HCT116 (cell line): ENCODE measurements at places on chromosomes 4 and X. TPM values are rescaled to one million over a fixed set of nuclear protein-coding genes. Genes with fewer than 3 reads are reported as not detected.

GRCh38 chr4:83658806-83659205 lies 122.9 kb downstream of the GPAT3 start:
- DNase-seq = no peak

The ZAR1 gene
- 0.47 TPM for total RNA-seq

GRCh38 chr4:60655356-60655755 lies 544.8 kb upstream of the ADGRL3 start:
- DNase-seq = no peak

- DNase-seq = no peak
Measured at GRCh38 chr4:145735347-145735675, 55.4 kb downstream of the C4orf51 start.

DNA sequence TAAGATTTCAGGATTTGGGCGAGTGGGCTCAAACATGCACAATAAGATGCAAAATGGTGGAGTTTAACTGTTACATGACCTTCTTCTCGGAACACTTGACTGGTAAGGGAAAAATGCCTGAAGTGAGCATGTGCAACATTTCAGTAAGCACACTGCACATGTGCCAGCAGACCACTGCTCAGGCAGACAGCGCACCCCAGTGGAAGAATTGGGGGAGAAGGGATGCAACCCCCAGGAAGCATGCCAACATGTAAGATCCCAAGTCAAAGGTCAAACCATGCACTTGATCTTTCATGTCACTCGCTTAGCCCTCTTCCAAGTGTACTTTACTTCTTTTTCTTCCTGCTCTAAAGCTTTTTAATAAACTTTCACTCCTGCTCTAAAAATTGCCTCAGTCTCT lies 256.3 kb downstream of the CENPC start:
- no peak for DNase-seq

- no peak for DNase-seq
Measured at GRCh38 chr4:20679951-20680350, 20.3 kb upstream of the PACRGL start.

DNA sequence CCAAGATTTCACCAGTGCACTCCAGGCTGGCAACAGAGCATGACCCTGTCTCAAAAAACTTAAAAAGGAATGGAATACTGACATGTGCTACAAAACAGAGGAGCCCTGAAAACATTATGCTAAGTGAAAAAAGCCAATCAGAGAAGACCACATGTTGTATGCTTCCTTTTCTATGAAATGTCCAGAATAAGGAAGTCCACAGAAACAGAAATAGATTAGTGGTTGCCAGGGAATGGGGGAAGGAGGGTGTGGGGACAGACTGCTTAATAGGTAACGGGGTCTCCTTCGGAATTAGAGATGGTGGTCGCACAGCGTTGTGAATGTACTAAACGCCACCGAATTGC lies 30.1 kb upstream of the KIAA0232 start:
- DNase-seq = no peak

The SHROOM3 gene
- 22.5 TPM for total RNA-seq

The LIMCH1 gene
- total RNA-seq = 10.4 TPM

DNA sequence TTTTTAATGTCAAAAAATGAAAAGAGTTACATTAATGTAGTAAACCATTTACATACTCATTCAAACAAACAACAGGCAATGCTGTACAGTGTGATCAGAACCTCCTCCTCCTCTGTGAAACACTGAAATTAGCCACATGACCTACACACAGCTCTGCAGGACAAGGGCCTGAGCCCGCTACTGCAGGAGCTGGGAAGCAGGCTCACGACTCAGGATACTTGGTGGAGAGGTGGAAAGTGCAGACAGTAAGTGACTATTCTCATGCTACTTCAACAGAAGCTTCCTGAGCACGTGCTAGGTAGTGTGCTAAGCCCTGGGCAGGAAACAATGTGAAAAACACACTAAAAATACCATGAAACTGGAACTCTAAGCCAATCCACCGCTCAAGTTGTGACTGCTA lies 56.8 kb downstream of the TAPT1 start:
- no peak for DNase-seq

DNA sequence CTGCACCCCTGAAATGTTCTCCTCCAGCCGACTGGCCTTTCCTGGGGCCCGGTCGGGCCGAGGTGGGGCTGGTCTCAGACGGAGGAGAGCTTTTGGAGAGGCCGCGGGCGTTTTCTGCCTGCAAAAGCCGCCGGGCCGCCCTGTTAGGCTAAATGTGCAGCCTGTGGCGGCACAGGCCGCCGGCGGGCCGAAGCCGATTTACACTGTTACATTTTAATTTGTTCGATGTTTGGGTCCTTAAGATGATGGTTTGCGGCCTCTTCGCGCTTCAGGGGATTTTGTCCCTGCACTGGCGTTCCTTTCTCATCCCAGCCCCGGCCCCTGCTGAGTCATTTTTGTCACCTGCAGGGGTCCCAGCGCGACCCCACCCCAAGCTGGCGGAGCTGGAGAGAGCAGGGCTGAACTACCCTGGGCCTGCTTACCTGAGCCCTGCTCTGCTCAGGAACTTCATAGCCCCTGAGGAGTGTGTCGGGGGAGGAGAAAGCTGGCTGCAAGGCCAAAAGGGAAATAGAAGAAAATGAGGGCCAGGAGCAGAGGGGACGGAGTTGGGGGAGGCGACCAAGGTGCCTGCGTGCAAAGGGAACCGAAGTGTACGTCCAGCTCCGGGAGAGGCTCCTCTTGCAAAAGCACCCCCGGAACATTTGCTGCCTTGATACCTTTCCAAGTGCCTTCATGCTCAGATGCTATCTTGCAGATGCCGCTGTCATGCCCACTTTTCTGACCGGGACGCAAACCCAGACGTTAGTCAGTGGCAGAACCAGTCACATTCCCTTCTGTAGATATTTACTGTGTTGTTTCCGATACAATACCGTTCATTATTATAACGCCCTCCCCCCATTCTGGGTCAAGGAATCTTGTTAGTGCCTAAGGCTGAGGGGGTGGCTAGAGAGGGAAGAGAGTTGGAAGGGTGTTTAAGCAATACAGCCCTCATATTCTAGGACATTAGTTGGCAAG lies 977 bp upstream of the RBBP7 start:
- no peak for DNase-seq

DNA sequence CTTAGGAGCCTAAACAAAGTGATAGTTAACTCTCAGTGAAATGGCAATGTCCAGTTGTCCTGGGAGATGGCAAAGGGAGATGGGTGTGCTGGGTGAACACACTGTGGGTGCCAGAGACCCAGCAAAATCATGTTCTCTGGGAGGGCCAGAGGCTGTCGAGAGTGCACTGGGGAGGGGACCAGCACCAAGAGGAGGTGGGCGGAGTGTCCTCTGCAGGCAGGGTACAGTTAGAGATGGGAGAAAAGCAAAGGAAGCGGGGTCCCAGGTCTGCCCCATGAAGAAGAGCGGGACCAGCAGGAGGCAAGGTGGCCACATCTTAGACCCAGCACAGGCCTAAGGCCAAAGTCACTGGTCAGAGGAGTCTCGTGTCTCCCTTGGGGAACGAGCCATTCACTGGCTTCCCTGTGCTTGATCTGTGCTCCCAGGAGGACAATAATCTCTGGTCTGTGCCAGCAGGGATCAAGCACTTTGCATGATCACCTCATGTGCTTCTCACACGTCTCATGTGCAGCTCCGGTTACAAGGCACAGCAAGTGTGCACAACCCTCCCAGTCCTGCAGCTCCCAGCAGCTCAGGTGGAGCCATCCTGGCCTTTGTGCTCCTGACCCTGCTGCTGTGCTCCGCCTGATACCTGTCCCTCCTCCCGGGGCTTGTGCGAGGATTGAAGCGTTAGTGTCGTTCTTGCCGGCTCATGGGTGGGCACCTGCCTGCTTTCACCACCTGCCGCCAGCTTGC lies 100.9 kb downstream of the FAM53A start:
- no peak for DNase-seq

- no peak for DNase-seq
Measured at GRCh38 chr4:17618926-17619325, 4.5 kb downstream of the MED28 start.

DNA sequence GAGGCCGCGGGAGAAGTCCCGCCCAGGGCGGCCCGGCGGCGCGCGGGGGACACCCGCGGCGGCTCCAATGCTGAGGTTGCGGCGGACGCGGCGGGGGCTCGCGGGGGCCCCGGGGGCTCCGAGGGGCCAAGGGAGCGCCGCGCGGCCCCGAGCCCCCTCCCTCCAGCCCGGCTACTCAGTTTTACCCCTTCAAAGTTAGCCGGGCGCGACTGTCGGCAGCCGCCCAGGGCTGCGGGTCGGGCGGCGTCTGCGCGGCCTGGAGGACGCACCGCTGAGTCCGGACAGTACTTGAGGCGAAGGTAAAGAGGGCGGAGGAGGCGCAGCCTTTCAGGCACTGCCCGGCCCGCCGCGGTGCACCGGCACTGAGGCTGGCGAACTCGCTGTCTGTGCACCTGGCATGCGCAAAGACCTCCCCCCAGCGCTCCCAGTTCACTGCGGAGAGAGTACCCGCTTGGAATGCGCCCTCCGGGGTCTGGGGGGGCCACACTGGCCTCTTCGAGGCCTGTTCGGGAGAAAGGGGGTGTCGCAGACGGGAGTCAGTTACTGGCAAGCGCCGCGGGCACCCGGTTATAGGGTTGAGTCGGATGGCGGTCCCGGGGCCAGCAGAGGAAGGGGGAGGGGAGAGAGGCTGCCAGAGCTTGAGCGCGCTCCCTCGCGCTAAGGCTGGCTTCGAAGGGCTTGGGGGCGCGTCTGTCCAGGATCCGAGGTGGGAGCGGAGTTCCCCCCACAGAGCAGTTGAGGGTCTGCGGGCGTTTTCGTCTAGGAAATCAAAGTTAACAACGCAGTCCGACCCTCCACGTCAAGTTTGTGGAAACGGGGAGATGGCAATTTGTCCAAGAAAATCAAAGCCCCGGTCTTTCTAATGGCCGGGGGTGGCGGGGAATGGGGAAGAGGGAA lies 1.1 kb downstream of the PCDH19 start:
- no peak for DNase-seq

GRCh38 chr4:16122784-16123183 lies 39.0 kb upstream of the PROM1 start:
- no peak for DNase-seq

The ZBTB33 gene
- total RNA-seq = 12.3 TPM

The SH3D19 gene
- 37.5 TPM for total RNA-seq

The CXXC4 gene
- 0.54 TPM for total RNA-seq

GRCh38 chrX:35023683-35024082 lies 81.1 kb downstream of the FAM47B start:
- DNase-seq = no peak

GRCh38 chrX:98203800-98204199 lies 1320.1 kb downstream of the RPA4 start:
- DNase-seq = no peak

DNA sequence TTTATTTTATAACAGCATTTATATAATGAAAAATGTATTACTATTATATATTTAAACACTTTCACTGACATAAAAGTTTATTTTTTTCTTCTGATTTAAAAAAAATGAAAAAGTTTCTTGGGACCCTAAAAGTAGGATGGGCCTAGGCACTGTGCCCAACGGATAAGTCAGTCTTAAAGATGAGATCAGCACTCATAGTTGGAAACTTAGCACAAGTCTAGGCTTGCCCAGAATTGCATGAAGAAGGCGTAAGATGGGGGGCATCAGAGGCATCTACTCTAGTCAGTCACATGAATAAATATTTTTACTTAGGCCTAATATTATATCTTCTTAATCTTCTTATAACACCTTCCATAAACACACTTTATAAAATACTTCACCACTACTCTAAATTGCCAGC lies 306.7 kb upstream of the GRID2 start:
- DNase-seq = no peak

DNA sequence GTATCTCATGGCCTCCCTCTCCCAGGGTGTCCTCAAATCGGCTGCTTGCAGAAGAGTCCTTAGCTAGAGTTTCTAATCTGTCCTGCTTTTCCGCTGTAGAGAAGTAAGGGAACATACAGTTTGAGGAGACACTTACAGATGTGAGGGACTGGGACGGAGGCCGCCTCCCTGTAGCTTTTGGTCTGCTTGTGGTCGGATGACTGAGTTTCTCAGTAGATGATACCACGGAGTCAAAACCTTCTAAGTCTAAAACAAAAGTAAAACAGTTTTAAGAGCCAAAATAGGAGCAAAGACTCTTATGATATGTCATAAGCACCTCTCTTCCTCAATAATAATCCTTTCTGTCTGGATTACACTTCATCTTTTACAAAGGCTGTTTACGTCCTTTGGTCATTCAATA lies 34.5 kb upstream of the MAP3K15 start:
- no peak for DNase-seq

GRCh38 chr4:58274553-58274952 lies 1164.4 kb upstream of the IGFBP7 start:
- DNase-seq = no peak

DNA sequence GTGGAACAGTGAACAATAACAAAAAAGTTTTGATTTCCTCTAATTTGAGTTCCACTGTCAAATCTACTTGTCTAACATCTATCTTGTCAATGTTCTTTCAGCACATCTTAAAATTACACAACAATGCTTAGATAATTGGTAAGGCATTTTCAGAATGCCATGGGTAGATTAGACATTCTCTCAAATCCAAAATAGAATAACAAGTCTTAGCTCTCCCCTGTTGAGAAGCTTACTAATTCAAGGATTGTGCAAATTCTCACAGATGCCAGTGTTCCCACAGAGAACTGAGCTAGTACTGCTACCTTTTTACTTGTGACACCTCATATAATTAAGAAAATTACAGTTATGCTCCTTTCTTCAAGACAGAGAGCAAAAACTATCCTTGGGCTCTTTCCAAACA lies 2442.0 kb downstream of the PCDH7 start:
- DNase-seq = no peak

GRCh38 chr4:26632916-26633315 lies 49.0 kb downstream of the TBC1D19 start:
- DNase-seq = no peak

The SATL1 gene
- not detected for total RNA-seq

The CFAP47 gene
- total RNA-seq = not detected

The CHRDL1 gene
- total RNA-seq = 0.05 TPM

GRCh38 chr4:71186566-71187403 lies 152.0 kb upstream of the SLC4A4 start:
- DNase-seq = no peak

The KLB gene
- total RNA-seq = not detected

DNA sequence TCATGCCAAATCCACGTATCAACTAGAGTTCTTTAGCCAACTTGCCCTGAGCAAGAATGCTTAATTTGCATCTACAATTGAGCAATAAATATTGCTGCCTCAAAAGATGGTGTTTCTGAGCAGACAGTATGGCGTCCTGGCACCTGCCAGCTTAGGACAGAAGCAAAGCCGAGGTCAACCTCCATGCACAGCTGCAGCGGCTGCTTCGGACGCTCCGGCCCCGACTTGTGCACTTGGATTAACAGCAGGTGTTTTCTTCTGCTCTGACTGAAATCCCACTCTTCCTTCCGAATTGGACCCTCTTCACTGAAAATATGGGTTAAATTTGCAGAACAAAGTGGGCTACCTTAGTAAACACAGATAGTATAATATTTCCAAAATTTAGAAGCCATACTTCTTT lies 215.2 kb upstream of the ETNPPL start:
- no peak for DNase-seq

DNA sequence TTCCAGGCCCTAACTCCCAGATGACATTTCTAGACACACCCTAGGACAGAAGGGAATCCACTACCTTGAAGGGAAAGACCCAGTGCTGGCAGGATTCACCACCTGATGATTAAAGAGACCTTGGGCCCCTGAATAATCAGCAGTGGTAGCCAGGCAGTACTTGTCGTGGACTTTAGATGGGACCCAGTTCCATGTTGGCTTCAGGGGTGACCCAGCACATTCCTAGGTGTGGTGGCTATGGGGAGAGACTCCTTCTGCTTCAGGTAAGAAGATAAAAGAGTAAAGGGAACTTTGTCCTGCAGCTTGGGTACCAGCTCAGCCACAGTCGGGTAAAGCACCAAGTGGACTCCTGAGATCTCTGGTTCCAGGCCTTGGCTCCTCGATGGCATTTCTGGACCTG lies 131.8 kb upstream of the S100G start:
- no peak for DNase-seq
